ENCODE measurements at places on chromosomes 13 and 19.
A peak's percentile ranks its signal among the peaks of the same experiment; 100 is the strongest.

- no peak for DNase-seq
Observed at GRCh38 chr13:44425041-44425814, 51.6 kb downstream of the SERP2 start.

GRCh38 chr19:2188708-2189385 lies 25.1 kb downstream of the DOT1L start:
- no peak for DNase-seq

- DNase-seq, result no peak
Observed at GRCh38 chr13:43128504-43128961, 105.1 kb downstream of the DNAJC15 start.

DNA sequence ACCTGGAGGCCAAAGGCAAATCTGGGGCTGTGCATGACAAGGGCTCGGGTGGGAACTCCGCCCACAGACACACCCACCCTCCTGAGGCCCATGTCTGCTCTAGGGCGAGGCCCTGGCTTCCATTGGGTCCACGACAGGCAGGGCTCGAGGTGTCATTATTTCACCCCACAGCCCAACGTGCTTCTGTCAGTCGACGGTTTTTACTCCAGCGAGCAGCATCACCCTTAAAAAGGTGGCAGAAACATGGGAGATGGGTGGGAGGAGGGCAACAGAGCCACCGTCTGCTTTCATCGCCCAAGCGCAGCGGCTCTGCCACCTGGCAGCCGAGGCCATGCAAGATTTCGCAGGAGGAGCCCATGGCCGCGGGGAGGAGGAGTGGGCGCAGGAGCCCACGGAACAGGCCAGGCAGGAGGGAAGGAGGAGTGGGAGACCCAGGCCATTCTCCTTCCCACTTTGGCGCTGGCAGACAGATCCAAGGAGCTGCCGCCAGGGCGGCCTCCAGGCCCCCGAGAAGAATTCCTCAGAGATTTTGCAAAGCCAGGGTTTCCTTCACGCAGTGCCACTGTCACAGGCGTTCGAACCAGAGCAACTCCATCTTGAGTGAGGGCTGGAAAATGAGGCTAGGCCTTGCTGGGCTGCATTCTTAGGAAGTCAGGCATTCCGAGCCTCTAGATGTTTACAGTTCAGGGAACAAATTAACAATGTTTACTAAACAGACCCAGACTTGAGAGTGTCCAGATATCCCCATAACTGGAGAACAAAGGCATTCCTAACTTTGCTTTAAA lies 49.3 kb upstream of the TUBGCP3 start:
- DNase-seq, result no peak

GRCh38 chr19:18388100-18388959 lies 2.4 kb downstream of the GDF15 start:
- peak; percentile 40 for DNase-seq

DNA sequence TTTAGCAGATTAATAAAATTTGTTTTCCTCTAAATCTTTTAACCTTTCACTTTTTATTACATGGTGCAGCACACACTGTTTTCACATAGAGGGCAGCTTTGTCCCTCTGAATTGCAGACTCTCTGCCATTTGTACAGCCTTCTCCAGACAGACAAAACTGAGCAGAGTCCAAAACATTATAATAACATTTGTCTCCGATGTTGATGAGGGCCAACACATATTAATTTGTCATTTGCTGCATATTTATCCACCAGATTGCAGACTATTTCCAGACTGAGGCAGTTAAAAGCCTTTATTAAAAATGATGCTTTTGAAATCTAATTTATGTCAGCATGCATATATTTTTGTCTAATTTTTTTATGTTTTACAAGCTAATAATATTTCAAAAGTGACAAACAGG lies 1251.9 kb upstream of the SLC10A2 start:
- no peak for DNase-seq

GRCh38 chr19:19480688-19481087 lies 34.7 kb downstream of the TSSK6 start:
- DNase-seq, result no peak

DNA sequence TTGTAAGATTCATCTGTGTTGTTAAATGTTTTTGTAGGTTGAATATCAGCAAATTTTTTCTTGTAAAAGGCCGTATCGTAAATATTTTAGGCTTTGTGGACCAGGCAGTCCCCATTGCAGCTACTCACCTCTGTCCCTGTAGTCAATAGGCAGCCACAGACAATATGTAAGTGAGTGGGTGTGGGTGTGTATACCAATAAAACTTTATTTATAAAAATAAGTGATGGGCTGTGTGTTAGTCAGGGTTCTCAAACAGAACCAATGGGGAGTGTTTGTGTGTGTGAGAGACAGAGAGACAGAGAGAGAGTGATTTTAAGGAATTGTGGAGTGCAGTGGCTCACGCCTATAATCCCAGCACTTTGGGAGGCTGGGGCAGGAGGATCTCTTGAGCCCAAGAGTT lies 37.6 kb upstream of the NFIC start:
- DNase-seq, result no peak

DNA sequence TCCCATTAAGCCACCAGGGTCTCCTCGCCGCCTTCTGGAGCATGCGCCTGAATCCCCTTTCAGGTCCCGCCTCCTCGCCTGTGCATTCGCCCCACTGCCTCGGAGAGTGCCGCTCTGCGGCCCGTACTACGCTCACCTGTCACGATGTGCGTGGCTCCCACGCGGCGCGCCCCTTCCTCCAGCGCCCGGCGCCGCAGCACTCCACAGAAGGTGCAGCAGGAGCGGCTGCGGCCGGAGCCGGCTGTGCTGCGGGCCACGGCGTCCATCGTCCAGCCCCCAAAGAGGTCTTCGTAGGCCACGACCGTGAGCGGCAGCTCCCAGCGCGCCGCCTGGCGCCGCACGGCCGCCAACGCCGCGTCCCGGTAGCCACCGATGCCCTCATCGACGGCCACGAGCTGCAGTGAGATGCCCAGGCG lies 4.3 kb downstream of the CTU1 start:
- no peak for DNase-seq

DNA sequence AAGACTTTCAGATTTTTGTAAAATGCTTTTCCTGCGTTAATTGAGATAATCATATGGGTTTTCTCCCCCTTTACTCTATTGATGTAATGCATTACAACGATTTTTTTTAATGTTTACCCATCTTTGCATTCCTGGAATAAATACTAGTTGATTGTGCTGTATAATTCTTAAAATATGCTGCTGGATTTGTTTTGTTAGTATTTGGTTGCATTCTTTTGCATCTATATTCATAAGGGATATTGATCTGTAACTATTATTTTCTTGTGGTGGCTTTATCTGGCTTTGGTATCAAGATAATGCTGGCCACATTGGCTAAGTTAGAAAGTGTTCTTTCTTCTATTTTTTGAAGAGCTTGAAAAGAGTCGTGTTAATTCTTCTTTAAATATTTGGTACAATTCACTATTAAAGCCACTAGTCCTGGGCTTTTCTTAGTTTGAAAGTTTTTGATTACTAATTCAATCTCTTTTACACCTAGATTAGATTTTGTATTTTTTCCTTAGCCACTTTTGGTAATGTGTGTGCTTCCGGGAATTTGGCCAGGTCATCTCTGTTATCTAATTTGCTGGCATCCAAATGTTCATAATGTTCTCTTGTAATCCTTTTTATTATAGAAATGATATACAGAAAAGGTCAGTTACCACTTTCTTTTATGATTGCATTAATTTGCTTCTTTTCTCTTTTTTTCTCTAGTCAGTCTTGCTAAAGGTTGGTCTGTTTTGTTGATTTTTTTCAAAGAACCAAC lies 29.8 kb downstream of the KL start:
- no peak for DNase-seq

DNA sequence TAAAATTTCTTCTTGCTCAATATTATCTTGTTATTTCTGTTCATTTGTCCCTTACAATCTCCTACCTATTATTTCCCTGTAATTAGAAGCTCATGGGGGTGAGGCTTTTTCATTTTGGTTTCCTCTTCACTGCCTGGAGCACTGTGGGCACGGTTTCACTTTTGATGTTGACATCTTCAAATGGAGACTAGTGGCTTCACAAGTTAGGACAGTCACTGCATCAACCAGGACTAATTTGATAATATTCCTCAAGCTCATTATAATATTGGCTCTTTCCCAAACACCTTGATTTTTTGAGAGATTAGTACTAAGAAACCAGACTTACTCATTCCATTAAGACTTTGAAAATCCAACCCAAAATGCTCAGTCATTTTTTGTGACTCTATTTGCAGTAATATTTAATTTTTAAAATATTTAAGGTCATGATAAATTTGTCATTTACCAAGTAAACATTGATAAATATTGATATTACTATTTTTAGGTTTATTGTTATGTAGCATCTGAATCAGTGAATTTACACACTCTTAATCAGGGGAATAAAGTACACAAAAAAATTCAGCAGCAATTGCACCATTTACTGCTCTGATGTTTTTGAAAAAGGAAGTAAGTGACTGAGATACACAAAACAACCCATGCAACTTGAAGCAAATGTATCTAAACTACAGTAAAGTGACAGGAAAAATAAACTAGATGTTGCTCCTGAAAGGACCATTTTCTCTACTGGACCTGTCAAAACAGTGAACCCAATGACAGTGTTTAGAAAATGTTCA lies 28.8 kb upstream of the RCBTB2 start:
- no peak for DNase-seq

DNA sequence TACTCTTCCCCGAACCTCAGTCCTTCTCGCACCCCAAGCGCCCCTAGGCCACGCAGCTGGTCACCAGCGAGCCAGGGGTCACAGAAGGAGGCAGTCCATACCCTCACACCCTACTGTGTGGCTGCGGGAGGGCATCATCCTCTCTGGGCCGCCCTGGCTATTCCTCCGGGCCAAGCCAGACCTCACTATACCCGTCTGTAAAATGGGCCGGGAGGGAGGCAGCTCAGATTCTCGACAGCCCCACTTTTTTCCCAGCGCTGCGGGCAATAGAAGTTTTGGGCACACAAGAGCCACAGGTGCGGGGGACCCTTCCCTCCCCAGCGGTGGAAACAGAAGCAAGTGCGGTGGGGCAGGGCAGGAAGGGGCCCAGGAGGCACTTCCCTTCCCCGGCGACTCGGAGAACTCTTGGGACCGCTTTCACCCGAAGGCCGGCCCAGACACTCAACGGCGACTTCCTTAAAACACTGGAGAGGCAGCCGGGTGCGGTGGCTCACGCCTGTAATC lies 5.6 kb upstream of the ARRDC2 start:
- no peak for DNase-seq

- no peak for DNase-seq
Observed at GRCh38 chr19:30671622-30672051, 299.5 kb downstream of the ZNF536 start.

- no peak for DNase-seq
Observed at GRCh38 chr13:101944521-101944920, 457.3 kb downstream of the FGF14 start.

- DNase-seq, result no peak
Observed at GRCh38 chr13:99506634-99507033, 5.4 kb downstream of the TM9SF2 start.

DNA sequence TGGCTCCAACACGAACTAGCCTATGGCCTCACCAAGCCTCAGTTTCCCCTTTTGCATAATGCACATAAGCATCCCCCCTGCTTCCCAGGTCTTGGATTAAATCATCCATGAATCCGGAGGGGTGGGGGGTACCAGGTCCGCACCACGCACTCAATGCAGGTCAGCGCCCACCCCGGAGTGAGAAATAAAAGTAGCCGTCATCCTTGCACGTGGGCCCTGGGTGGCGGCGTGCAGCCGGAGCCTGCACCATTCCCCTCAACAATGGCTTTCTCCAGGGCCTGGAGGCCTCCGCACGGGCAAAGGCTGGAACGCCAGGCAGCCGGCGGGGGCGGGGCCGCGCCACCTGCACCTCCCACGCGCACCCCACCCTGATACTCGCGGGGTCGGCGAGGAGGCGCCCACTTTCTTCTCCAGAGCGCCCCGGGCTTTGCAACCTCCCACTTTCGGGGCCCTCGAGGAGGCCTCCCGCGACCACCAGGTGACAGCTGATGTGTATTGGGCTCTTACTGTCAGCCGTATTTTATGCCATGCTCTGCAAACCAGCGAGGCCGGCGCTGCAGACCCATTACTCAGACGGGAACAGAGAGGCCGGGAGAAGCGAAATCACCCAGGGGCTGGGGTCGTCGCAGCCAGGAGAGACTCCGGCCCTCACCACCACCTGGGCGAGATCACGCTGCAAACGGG lies 767 bp upstream of the GADD45B start:
- DNase-seq, result peak; percentile 28

- no peak for DNase-seq
Observed at GRCh38 chr19:19499272-19499995, 15.9 kb downstream of the TSSK6 start.

- no peak for DNase-seq
Observed at GRCh38 chr19:48510421-48511268, 990 bp downstream of the LMTK3 start.

- no peak for DNase-seq
Observed at GRCh38 chr13:95471960-95472359, 80.6 kb upstream of the CLDN10 start.

DNA sequence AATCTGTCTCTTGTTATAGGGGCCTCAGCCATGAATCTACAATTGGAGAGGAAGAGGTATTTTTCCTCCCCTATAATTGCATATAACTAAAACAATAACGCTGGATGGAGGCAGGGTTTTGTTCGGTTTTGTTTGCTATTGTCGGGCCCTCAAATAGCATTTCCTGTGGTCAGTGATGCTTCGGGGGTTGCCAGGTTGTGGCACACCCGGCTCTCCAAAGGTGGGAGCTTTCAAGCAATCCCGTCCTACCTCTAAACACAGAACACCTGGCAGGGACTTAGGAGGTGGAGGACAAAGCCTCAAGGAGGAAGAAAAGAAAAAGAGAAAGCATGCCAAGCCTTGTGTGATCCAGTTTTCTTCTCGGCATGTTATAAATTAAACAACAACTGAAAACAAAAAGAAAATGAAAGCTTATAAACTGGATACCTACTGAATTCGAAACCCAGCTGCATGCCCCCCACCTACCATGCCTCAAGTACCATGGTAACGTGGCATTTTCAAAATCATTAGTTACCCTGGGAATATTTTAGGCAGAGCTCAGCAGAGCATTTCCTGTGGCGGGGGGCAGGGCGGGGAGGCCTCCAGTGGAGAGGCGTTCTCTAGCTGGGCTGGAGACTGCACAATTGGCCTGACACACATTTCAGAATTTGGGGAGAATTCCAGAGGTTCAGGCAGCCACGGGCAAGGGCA lies 213.8 kb downstream of the DCLK1 start:
- DNase-seq, result no peak

GRCh38 chr13:73781384-73781783 lies 352.8 kb downstream of the KLF12 start:
- DNase-seq, result no peak

- no peak for DNase-seq
Observed at GRCh38 chr13:74623761-74624160, 489.6 kb upstream of the KLF12 start.

GRCh38 chr13:35693134-35693784 lies 216.8 kb upstream of the MAB21L1 start:
- no peak for DNase-seq

GRCh38 chr13:92177966-92178365 lies 779.5 kb downstream of the GPC5 start:
- DNase-seq, result no peak

Data from thoracic aorta (tissue), 2 donors.